Panc1 (cell line): ENCODE measurements at places on chromosomes 1 and 21. TPM values are rescaled to one million over a fixed set of nuclear protein-coding genes. Genes with fewer than 3 reads are reported as not detected.

The KMO gene
- 1.8 TPM for total RNA-seq

- H3K4me1 ChIP-seq: peaks cover 4% of the 10 kb centered on the region; the same call in 1 of the 2 replicates
- H3K4me3 ChIP-seq: no peak overlapping the region
- peaks cover 31% of the 10 kb centered on the region for H3K36me3 ChIP-seq
- no peaks in the 10 kb centered on the region for H3K27me3 ChIP-seq
- no peak for DNase-seq
These were observed 9.9 kb upstream of the TMEM39B start for GRCh38 chr1:32062867-32063230.

GRCh38 chr21:26469789-26470188, 103.3 kb downstream of the CYYR1 start:
- peak; percentile 20 for DNase-seq
- no peaks in the 10 kb centered on the region for H3K4me1 ChIP-seq
- no peak overlapping the region for H3K27ac ChIP-seq
- H3K36me3 ChIP-seq: no peaks in the 10 kb centered on the region
- H3K4me3 ChIP-seq: no peak overlapping the region
- H3K27me3 ChIP-seq: no peaks in the 10 kb centered on the region

DNA sequence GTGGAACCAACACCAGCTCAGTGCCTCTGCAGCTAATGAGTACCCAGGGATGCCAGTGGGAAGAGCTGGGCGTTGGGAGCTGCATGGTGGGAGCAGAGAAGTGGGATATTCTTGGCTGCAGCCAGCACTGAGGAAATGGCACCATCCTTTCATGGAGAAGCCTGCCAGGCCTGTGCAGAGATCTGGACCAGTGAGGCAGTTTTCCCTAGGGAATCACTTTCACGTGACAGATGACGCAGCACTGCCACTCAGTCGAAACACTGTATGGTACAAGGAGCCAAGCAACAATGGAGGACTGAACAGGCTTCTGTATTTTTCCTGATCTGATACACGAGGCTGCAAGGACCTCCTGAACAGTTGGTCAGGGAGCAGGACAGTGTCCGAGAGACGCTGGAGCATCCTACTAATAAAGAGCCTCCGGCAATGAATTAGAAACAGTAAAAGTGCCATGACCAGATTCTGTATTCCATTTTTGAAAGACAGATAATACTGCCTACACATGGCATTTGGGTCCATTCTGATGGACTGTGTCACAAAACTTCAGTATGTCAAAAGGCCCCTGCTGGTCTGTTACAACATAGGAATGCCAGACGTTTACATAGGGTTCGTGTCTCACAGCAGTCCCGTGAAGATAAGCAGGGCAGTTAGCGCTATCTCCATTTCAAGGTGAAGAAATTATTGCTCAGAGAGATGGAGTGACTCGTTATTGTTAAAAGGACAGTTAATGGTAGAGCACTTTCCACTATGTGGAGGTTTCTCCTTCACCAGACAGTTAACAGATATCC, 44.0 kb upstream of the LMO4 start:
- no peak for DNase-seq
- H3K27ac ChIP-seq: no peak overlapping the region
- no peaks in the 10 kb centered on the region for H3K4me1 ChIP-seq
- no peaks in the 10 kb centered on the region for H3K27me3 ChIP-seq
- no peaks in the 10 kb centered on the region for H3K36me3 ChIP-seq
- no peak overlapping the region for H3K4me3 ChIP-seq

DNA sequence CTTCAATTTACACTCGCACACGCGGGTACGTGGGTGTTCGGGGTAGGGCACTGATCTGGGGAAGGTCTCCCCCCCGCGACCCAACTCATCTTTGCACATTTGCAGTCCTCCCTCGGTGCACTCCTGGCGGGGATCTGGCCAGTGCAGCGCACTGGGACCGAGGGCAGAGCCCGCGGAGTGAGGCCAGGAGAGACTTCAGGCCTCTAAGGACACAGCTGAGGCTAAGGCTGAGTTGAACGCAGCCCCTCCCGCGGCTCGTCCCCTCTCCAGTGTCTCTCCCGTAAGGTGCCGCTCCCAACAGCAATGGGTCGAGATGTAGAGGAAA, 936 bp upstream of the NCAM2 start:
- H3K4me1 ChIP-seq: no peaks in the 10 kb centered on the region
- H3K36me3 ChIP-seq: no peaks in the 10 kb centered on the region
- DNase-seq: no peak
- H3K27me3 ChIP-seq: no peaks in the 10 kb centered on the region; the same call in 1 of the 2 replicates
- H3K4me3 ChIP-seq: no peak overlapping the region
- H3K27ac ChIP-seq: no peak overlapping the region

DNA sequence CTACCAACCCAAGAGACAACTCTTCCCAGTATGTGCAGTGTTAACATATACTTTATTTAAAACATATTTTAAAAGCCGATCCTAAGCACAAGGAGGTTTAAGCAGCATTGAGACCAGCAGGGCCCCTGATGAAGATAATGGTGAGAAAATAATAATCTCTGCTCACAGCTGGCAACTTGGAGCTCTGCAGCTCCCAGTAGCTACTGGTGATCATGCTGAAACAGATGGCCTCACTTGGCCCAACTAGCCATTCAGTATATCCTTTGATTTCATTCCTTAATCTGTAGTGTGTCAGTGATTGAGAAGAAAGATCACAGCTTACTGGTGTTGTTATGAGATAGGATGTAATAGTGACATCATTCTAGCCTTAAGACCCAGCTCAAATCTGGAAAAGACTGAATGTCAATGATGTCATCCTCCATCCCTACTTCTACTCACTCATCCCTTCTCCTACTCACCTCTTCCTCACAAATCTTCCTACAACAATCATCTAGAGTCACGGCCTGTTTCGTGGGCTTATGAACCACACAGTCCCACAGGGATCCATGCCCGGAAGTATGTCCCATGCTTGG, 817.9 kb downstream of the PLA2G4A start:
- no peaks in the 10 kb centered on the region for H3K4me1 ChIP-seq
- H3K27me3 ChIP-seq: no peaks in the 10 kb centered on the region
- no peak for DNase-seq
- no peak overlapping the region for H3K27ac ChIP-seq
- H3K36me3 ChIP-seq: no peaks in the 10 kb centered on the region

- H3K4me1 ChIP-seq: no peaks in the 10 kb centered on the region
- H3K36me3 ChIP-seq: no peaks in the 10 kb centered on the region
- no peak for DNase-seq
- H3K27me3 ChIP-seq: no peaks in the 10 kb centered on the region
- H3K4me3 ChIP-seq: no peak overlapping the region
These were observed 153.4 kb downstream of the ETS2 start for GRCh38 chr21:38958940-38959691.

The BTBD8 gene
- total RNA-seq: 0.69 TPM
